ENCODE measurements at places on chromosomes 7 and 10. TPM values are rescaled to one million over a fixed set of nuclear protein-coding genes. Genes with fewer than 3 reads are reported as not detected.

FAM25C gene
- 0.98 TPM for total RNA-seq

PON1 gene
- total RNA-seq: 1.3 TPM

SVIL gene
- total RNA-seq: 22.1 TPM

GATA3 gene
- total RNA-seq: 4.9 TPM

FGFBP3 gene
- total RNA-seq: 2.5 TPM

LRRTM3 gene
- total RNA-seq: not detected

EBF3 gene
- 0.10 TPM for total RNA-seq

KIAA1217 gene
- 1.5 TPM for total RNA-seq

FKBP14 gene
- 8.8 TPM for total RNA-seq

GIMAP6 gene
- total RNA-seq: not detected

CDK1 gene
- 105 TPM for total RNA-seq

TMEM213 gene
- not detected for total RNA-seq

LIPF gene
- not detected for total RNA-seq

SEMA3D gene
- total RNA-seq: 0.01 TPM

FFAR4 gene
- total RNA-seq: 0.08 TPM
